Stimulated activated CD4-positive, alpha-beta T cell treated with anti-CD3 and anti-CD28 coated beads, Interleukin-15, amount 100 ng/mL, for 1 hour (primary cell): ENCODE measurements at places on chromosomes 7 and 10.

DNA sequence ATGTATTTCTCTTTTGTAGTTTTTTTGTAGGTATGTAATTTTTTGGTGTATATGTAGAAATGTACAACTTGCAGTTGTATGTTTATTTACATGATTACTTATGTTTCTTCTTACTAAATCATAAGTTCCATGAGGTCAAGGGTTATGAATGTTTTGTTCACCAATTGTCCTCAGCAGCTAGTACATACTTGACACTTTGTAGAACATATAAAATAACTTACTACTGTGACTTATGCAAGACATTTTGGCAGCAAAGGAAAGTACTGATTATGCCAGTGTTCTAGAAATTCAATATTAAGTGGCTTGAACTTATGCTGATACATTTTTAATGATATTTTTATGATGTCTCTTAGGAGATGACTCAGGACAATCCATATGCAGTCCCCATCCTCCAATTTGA is 209.6 kb downstream of the DKK1 start:
- DNase-seq, result no peak

- no peak for DNase-seq
These were observed 1.2 kb downstream of the TASOR2 start for GRCh38 chr10:5685764-5686240.

- no peak for DNase-seq
These were observed 55.4 kb downstream of the LANCL2 start for GRCh38 chr7:55420530-55420929.

DNA sequence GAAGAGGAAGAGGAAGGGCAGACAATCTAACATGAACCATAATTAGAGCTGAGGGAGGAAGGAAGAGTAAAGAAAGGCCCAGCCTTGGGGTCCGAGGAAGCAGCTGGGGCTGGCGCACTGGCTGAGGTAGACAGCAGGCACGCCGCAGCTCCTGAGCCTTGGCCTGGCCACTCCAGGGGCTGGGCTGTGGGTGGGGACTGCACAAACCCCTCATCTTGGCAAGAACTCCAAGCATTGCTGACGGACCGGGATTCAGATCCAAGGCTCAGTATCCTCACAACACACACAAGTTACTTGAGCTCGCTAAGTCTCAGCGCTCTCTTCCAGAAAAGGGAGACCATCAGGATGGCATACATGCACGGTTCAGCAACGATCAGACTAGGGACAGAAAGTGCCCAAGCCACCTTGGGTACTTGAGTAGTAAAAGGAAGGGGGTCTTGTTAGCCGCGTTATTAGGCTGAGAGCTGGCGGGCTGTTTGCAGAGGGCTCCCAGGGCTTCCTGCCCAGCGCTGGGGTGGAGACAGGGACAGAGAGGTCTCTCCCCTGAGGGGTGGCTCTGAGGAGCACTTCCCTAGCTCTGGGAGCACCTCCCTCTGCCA is 4.5 kb downstream of the TNS3 start:
- no peak for DNase-seq

- DNase-seq, result no peak
These were observed 42.1 kb upstream of the EMX2 start for GRCh38 chr10:117500456-117500855.

DNA sequence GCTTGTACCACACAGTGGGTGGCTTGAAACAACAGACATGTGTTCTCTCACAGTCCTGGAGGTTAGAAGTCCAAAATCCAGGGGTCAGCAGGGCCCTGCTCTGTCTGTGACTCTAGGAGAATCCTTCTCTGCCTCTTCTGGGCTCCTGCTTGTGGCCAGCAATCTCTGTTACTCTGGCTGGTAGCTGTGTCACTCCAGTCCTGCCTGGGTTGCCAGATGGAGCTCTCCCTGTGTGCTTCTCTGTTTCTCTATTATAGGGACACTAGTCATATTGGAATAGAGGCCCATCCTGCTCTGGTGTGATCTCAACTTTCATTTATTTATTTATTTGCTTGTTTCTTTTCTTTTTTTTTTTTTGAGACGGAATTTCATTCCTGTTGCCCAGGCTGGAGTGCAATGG is 276.6 kb upstream of the GALNT17 start:
- DNase-seq, result no peak
